ENCODE measurements at places on chromosomes 16 and 17.
A peak's percentile ranks its signal among the peaks of the same experiment; 100 is the strongest.

DNA sequence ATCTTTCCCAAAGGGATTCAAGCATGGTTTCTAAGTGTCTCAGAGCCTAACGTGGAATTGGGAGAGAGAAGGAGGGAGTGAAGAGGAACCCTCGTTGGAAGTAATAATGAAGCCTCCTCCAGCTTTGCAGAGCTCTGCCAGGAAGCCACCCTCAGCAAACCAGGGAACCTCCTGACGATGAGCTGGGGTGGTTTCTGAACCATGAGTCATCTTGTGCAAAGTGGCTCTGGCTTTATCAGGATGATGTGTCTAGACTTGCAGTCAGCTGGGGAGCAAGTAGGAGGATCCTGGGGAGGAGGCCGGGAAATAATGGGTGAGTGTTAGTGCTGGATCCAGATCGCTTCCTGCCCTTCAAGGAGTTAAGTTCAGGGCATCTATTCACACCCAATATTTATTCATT, 191.7 kb upstream of the RBFOX1 start:
- no peak for DNase-seq

DNA sequence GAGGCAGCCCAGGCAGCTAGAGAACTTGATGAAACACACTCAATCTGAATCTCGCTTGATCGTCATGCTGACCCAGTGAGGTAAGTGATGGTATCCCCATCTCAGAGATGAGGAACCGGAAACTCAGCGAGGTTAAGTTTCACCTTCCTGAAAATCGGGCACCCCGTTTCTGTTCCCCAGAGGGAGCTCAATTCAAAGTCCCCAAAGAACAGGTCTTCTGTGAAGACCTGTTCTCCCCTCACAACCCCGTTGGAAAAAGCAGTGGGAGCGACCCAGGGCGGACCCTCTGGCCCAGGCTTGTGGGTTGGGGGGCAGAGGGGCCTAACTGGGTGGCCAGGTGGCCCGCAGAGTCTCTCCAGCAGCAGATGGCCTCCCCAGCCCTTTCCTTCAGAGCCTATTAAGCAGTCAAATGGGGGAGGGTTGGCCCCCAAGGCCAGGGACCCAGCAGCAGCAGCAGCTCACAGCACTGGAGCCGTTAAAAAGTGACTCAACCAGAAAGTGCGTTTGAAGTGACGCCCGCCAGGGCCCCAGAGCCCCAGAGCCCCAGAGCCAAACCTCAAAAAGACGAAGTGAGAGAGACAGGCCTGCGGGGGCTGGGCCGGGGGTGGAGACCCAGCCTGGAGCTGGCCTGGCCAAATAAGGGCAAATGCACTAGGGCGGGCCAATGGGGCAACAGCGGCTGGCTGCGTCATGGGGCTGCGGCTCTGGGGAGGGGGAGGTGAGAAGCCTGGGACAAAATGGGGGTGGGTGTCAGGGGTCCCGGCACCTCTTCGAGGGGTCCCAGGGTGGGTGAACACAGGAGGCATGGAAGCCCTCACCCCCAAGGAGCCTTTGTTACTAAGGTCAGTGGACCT, 9.2 kb upstream of the TSPOAP1 start:
- peak; percentile 90 for DNase-seq

- no peak for DNase-seq
These were observed 426.7 kb upstream of the SALL1 start for GRCh38 chr16:51577621-51578303.

- DNase-seq = no peak
These were observed 42.0 kb upstream of the KSR1 start for GRCh38 chr17:27414271-27414670.
